ENCODE measurements at places on chromosomes 5 and 9. TPM values are rescaled to one million over a fixed set of nuclear protein-coding genes. Genes with fewer than 3 reads are reported as not detected.

Gene GLDC
- total RNA-seq: 1.3 TPM

Gene LHX2
- total RNA-seq: not detected

Gene PHYHD1
- total RNA-seq: 1.5 TPM

Gene GFI1B
- not detected for total RNA-seq

Gene RFESD
- total RNA-seq: 9.2 TPM

Gene CNTNAP3
- total RNA-seq: not detected

Gene CDH12
- not detected for total RNA-seq

Gene RASEF
- not detected for total RNA-seq

Gene RNF183
- total RNA-seq: 0.27 TPM

Gene ADAMTS19
- not detected for total RNA-seq

- peaks cover 4% of the 10 kb centered on the region for H3K27me3 ChIP-seq
- no peak for DNase-seq
- H3K27ac ChIP-seq: no peak overlapping the region
- no peaks in the 10 kb centered on the region for H3K36me3 ChIP-seq
- H3K4me3 ChIP-seq: no peak overlapping the region
- H3K4me1 ChIP-seq: no peaks in the 10 kb centered on the region
These were observed 264.8 kb downstream of the CDK5RAP2 start for GRCh38 chr9:120315154-120315553.

DNA sequence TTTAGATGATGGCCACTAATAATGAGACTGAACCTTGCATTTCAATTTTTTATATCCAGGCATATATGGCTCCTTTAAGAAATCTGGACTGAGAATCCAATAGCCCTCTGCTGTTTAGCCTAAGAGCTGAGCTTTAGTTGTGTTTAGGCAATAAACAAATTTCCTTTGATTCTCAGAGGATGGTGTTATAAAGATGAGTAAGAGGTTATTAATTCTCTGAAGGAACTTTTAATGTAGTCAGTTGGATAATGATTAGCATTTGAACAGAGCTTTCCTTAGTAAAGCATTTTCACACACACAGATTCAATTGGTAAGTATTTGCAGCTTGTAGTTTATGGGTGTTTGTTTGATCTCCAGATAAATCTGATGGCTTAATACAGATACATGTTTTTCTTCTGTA, 149.6 kb downstream of the PRR16 start:
- no peaks in the 10 kb centered on the region for H3K27me3 ChIP-seq
- no peak overlapping the region for H3K27ac ChIP-seq
- no peak for DNase-seq
- H3K4me1 ChIP-seq: no peaks in the 10 kb centered on the region
- no peak overlapping the region for H3K4me3 ChIP-seq

- no peak for DNase-seq
- H3K36me3 ChIP-seq: no peaks in the 10 kb centered on the region
- H3K4me1 ChIP-seq: no peaks in the 10 kb centered on the region
- no peak overlapping the region for H3K27ac ChIP-seq
- peaks cover 14% of the 10 kb centered on the region for H3K27me3 ChIP-seq
These were observed 167.4 kb upstream of the KIF2A start for GRCh38 chr5:62138607-62139006.

DNA sequence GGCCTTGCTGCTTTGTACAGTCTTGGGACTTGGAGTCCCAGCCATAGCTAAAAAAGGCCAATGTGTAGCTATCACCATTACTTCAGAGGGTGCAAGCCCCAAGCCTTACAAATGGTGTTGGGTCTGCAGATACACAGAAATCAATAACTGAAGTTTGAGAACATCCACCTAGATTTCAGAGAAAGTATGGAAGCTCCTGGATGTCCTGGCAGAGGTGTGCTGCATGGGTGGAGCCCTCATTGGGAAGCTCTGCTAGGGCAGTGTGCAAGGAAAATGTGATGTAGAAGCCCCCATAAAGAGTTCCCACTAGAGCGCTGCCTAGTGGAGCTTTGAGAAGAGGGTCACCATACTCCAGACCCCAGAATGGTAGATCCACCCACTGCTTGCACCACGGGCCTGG, 626.7 kb upstream of the COX7C start:
- no peak for DNase-seq
- H3K4me1 ChIP-seq: no peaks in the 10 kb centered on the region
- H3K27ac ChIP-seq: no peak overlapping the region

GRCh38 chr9:107749787-107750444, 260.3 kb upstream of the KLF4 start:
- no peaks in the 10 kb centered on the region for H3K36me3 ChIP-seq
- no peak for DNase-seq
- H3K4me3 ChIP-seq: no peak overlapping the region

- peaks cover 32% of the 10 kb centered on the region for H3K27me3 ChIP-seq
- H3K4me3 ChIP-seq: peak within 1 kb of the TSS; percentile 95
- peaks cover 20% of the 10 kb centered on the region for H3K36me3 ChIP-seq
These were observed at the start of gene PTCH1 for GRCh38 chr9:95516734-95517558. PTCH1 (minus strand) TSS chr9:95516971.

GRCh38 chr5:1479581-1480188, 34.4 kb upstream of the SLC6A3 start:
- peaks cover 17% of the 10 kb centered on the region for H3K36me3 ChIP-seq
- H3K4me1 ChIP-seq: peaks cover 9% of the 10 kb centered on the region
- no peaks in the 10 kb centered on the region for H3K27me3 ChIP-seq
- H3K4me3 ChIP-seq: no peak overlapping the region

DNA sequence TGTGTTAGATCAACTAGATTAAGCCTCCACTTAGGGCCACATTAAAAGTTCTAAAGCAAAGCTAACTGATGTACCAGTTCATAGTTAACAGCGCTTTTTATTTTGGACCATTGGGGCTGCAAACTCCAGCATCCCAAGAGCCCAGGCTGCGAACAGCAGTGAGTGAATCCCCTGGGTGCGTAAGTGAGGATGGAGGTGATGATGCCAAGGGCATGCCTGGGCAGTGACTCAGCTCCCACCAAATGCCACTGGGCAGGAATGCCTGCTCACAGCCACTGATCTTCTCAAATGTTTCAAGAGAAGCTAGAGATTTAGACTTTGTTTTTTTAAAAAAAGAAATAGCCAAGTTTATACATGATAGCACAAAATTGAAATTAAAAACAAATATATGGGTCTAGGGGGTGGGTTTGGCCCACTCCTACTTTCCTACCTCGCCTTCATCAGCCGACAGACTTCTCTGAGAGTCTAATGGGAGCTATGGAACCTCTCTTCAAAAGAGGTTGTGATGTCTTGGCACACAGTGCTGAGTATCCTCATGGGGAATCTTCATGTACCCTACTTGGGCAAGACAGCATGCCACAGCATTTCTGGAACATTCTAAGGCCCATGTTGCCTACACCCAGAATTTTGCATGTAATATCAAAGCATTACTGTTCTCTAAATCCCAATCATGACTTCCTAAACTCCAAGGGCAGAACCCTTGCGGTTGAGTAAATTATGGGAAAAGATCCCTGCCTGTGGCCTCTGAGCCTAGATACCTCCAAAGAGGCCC, 398.1 kb downstream of the EBF1 start:
- H3K4me1 ChIP-seq: no peaks in the 10 kb centered on the region
- H3K4me3 ChIP-seq: no peak overlapping the region
- no peak overlapping the region for H3K27ac ChIP-seq
- H3K27me3 ChIP-seq: no peaks in the 10 kb centered on the region
- H3K36me3 ChIP-seq: no peaks in the 10 kb centered on the region

- H3K4me3 ChIP-seq: no peak overlapping the region
- peaks cover 29% of the 10 kb centered on the region for H3K36me3 ChIP-seq
- no peaks in the 10 kb centered on the region for H3K27me3 ChIP-seq
- H3K4me1 ChIP-seq: peaks cover 29% of the 10 kb centered on the region
- H3K27ac ChIP-seq: no peak overlapping the region
These were observed 116.5 kb downstream of the GDNF start for GRCh38 chr5:37723162-37723961.

DNA sequence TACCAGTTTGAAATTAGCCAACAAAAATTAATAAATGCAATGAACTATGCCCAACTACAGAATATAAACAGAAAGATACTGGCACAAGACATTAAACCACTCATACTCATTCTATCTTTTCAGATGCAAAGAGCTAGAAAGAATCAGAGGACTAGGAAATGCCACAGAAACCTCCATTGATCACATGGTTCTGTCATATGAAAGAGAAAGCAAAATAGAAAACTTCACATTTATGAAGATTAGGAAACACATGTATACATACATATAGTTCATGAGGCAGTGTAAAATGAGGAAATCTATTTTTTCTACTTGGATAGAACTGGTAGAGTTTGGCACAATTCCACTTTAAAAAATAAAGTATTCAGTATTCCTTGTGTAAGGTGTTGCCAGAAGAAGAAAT, 275.1 kb upstream of the PTGER4 start:
- H3K36me3 ChIP-seq: peaks cover 31% of the 10 kb centered on the region
- no peaks in the 10 kb centered on the region for H3K27me3 ChIP-seq
- no peak for DNase-seq
- H3K4me3 ChIP-seq: peak overlapping the region; percentile 48
- H3K4me1 ChIP-seq: peaks cover 86% of the 10 kb centered on the region

- no peak for DNase-seq
- no peak overlapping the region for H3K4me3 ChIP-seq
- H3K27me3 ChIP-seq: peaks cover 8% of the 10 kb centered on the region
- no peaks in the 10 kb centered on the region for H3K36me3 ChIP-seq
- peaks cover 4% of the 10 kb centered on the region for H3K4me1 ChIP-seq
- H3K27ac ChIP-seq: no peak overlapping the region
These were observed 231.4 kb downstream of the GLIS3 start for GRCh38 chr9:4068449-4068848.
